Gastrocnemius medialis (tissue), 4 donors: ENCODE measurements at places on chromosomes 2 and 18. TPM values are rescaled to one million over a fixed set of nuclear protein-coding genes. Genes with fewer than 3 reads are reported as not detected.
A peak's percentile ranks its signal among the peaks of the same experiment; 100 is the strongest.

DNA sequence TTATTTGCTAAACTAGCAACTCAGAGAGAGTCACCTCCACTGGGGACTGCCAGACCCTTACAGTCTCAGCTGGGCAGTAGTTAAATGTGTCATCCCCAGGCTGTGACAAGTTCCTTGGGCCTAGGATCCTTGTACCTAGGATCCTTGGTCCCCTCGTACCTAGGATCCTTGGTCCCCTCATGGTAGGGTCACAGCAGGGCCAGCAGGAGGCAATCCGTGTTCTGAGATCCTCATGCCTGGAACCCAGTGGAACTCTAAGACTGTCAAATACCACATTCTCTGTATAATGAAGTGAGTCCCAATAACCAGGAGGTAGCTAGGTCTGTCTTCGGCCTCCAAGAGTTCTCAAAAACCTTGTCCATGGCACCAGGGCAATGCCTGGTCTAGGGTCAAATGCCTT lies 60.8 kb downstream of the LYPD6B start:
- no peak for DNase-seq

- DNase-seq: no peak
These were observed 26.3 kb downstream of the PRELID3A start for GRCh38 chr18:12433829-12434540.

GRCh38 chr2:169705927-169706326 lies 11.7 kb downstream of the PHOSPHO2 start:
- DNase-seq: no peak

- no peak for DNase-seq
These were observed 9.5 kb upstream of the CNNM3 start for GRCh38 chr2:96806468-96807126.

- no peak for DNase-seq
These were observed 9.7 kb downstream of the ERMN start for GRCh38 chr2:157315901-157316300.

DNA sequence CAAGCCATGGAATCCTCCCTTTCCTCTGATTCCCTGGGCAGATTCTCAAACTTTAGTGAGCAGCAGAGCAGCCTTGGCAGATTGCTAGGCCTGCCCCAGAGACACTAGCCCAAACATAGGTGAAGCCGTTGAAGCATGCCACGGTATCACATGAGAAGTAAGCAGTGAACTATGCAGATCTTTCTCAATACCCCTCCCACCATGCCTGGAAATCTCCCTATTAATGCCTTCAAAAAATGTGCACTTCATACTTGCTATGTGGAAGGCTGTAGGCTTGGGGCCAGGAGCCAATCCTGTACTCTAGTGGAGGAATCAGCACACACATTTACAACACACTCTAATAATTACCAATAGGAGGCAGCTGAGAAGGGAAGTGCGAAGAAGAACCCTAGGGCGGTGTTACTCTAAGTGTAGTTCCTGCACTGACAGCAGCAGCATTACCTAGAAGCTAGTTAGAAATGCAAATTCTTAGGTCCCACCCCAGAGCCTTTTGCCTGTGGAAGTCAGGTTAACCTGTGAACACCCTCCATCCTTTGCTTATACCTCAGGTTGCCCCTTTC lies 305.1 kb upstream of the SPRED2 start:
- no peak for DNase-seq

DNA sequence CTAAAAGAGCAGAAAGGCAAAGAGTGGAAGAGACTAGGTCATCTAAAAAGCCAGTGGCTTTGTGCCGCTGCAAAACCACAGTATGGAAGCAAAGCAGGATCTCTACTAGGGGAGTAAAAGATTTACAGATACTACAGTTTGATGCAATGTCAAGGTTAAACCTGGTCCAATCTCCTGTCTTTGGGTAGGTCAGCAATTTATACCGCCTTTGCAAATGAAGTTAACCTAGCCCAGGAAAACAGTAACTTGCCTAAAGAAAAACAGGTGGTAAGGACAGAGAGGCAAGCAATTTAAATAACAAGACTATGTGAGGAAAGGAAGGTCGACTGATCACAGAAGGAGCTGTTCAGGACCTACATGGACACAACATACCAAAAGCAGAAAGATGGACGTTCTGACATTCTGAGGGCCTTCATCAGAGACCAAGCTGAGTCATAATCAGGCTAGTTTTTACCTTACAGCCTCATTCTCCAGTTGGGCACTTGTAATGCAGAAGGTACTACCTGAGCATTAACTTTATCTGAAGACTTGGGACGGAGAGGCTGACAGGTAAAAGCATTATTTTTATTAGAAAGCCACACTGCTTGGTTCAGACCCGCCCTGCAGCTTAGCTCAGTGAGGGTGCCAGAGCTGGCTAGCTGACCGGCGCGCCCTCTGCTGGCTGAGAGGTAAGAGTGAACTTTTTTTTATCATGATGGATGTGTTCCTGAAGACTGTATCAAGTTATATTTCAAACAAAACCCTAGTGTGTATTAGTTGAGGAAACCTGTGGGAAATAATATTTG lies 15.9 kb downstream of the CDKL4 start:
- DNase-seq: peak; percentile 72

- no peak for DNase-seq
These were observed 19.3 kb downstream of the CLK1 start for GRCh38 chr2:200845194-200845593.

GRCh38 chr18:79684283-79684631 lies 4.7 kb downstream of the CTDP1 start:
- no peak for DNase-seq

DNA sequence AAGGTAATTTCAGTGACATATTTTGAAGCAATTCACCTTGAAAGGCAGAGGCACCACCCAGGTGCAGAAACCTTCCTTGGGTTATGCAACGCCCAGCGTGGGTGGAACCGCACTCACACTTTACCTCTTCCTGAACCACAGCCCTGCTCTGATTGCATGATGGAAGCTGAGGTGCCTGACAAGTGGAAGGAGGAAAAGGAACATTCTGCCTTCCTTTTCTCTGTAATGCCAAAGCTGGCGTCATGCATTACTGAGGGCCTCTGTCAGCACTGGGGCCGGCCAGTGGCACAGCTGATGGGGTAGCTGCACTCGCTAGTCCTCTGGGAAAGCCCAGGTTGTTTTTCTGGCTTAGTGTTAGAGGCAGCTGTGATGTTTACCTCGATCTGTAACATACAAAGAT lies 266.5 kb downstream of the NEDD4L start:
- DNase-seq: peak; percentile 82

- DNase-seq: no peak
These were observed 1125.5 kb upstream of the CNTNAP5 start for GRCh38 chr2:122899614-122900013.

DNA sequence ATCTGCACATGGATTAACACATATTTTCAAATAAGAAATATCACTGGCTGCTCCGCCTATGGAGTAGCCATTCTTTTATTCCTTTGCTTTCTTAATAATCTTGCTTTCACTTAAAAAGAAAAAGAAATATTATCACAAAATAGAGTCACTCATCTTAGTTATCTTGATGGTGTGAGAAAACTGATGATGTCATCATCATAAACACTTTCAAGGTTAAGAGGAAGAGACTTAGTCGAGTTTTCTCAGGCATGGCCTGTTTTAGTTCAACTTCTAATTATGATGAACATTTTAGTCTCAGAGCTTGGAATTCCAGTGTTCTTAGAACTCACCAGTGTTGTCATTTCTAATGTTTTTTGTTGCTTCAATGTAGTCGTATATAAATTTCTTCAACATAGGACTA lies 506.1 kb downstream of the PTPRM start:
- DNase-seq: no peak

- DNase-seq: no peak
These were observed 82.0 kb downstream of the DCDC2C start for GRCh38 chr2:3785220-3785889.

POTEI gene
- not detected for total RNA-seq

SEMA4F gene
- total RNA-seq: 1.6 TPM

PNO1 gene
- total RNA-seq: 26.4 TPM

LONRF2 gene
- 8.8 TPM for total RNA-seq

DNAJC5G gene
- not detected for total RNA-seq

CD28 gene
- not detected for total RNA-seq

EMILIN2 gene
- 10.5 TPM for total RNA-seq

ERBB4 gene
- 4.2 TPM for total RNA-seq

DCC gene
- total RNA-seq: not detected

CNRIP1 gene
- 4.7 TPM for total RNA-seq
